Type B pancreatic cell (in vitro differentiated cells): ENCODE measurements at places on chromosomes 5 and 9.

DNA sequence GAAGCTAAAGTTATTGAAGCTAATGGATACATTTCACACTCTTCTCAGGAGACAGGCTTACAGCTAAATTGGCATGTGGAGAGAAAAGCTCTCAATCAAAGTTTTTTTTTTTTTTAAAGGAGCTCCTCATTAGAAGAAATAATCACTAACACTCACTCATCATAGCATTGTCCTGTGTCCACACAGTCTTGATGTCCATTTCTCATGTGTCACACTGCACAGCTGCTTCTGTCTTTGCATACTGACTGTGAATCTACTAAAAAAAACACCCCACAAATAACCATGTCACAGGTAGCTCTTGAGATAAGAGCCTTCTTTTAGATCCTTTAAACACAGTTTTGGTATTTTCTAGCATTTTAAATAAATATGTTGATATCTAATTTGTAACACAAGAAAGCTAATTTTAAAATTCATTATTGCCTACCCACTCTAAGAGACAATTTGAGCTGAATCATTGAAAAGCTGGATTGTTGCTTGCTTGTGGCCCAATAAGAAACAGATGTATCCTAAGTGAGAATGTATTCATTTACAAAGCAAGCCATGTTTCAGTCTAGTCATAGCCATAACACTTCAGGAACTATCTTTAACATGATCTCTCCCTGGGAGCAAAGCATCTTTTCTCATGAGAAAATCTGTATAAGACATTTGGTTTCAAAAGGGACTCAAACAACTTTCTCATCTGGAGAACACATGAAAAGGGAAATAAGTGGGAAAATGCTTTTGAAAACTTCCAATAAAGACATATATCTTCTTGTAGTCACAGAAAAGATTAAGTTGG, 48.1 kb upstream of the PCSK1 start:
- DNase-seq: no peak

DNA sequence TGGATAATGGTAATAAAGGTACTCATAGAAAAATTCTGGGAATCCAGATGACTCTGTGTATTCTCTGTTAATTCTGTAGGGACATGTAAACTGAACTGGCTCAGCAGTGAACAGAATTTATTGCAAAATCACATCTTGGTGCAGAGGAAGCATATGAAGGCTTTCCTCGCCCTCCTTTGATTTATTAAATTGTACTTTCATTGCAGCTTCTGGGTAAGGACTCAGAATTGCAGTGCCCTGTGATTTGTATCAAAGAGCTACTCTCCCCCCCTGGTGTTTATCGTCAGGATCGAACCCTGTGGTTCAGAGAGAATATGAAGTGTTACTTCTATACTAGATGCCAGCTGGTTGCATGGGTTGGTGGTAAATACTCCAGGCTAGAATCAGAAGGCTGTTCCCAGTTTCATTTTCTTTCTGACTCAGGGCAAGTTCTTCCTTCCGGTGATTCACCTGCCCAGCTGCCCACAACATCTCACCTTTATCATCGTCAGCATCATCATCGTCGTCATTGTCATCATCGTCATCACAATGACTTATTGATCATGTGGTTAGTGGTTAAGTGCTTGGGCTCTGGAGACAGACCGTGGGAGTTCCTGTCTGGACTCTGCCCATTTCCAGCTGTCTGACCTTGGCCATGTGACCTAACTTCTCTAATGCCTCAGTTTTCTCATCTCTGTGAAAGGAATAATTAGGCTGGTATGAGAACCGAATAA, 238.8 kb downstream of the ARHGAP26 start:
- no peak for DNase-seq

DNA sequence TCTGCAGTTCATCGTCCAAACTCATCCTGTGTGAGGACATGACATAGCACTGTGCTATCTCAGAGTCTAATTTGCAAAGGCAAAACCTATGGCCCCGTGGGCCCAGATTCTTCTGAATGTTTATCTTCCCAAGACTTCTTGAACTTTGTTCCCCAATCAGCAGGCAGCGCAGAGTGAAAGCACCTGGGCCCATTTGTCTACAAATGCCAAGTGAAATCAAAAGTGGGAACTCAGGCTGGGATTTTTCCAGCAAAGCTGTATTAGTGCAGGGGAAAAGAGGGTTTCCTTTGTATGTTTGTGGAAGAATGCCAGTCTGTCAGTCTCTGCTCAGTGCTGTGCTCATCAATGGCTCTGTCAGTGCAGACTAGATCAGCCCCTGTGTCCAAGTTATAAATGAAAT, 55.8 kb downstream of the FOXD1 start:
- no peak for DNase-seq

GRCh38 chr5:161138751-161139455, 286.9 kb upstream of the ATP10B start:
- no peak for DNase-seq
